ENCODE measurements at places on chromosomes 7 and 10. TPM values are rescaled to one million over a fixed set of nuclear protein-coding genes. Genes with fewer than 3 reads are reported as not detected.

The AGK gene
- total RNA-seq = 14.7 TPM

The FAM13C gene
- total RNA-seq = 13.9 TPM

The CUZD1 gene
- 1.8 TPM for total RNA-seq

DNA sequence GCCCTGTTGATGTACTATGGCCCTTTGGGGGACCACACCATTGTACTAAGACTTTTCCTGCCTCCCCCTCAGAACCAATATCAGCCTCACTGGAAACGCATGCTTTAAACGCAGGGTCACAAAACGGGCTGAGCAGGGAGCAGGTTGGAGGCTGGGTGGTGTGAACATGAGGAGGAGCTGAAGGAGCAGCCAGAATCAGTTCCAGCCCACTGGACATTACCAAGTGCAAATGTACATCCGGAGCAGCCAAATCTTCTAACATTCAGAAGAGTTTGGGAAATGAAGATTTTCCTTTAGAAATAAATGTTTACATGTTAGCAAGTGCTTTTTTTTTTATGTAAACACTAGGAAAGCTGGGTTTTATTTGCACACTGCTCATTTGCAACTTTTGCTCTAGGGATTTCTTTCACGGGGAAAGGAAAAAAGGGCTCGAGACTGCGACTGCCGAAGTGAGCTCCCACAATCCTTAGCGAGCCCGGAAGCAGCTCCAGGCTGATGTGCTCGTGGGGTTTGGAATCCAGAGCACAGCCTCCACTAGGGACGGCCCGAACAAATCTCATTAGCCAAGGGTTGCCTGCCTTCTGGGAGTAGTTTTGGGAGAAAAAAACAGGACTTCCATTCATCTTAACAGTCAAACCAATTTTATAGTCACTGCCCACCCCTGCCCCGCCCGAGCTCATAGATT lies 108.0 kb upstream of the YAE1 start:
- DNase-seq = no peak

GRCh38 chr10:99658622-99659030 lies 683 bp upstream of the ENTPD7 start:
- DNase-seq = no peak

- no peak for DNase-seq
Measured at GRCh38 chr10:132057191-132057681, 8.5 kb upstream of the JAKMIP3 start.

DNA sequence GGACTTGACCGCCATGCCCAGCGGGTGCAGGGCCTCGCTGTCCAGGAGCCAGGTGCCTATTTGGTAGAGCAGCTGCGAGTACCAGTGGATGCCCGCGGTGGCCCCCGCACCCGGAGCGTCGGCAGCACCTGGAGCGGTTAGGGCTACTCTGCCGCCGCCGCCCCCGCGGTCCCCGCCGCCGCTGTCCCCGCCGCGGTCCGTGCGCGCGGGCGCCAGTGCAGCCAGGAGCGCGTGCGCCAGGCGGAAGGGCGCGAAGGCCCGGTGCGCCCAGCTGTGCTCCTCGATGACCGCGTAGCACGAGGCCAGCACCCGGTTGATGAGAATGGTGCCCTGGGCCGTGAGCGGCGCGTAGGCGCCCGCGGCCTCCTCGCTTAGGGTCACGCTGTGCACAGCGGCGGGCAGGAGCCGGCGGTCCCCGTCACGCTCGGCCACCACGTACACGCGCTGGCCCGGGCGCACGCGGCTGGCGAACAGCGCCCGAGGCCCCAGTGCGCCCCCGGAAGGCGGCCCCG lies 9.3 kb downstream of the SHH start:
- no peak for DNase-seq

- DNase-seq = no peak
Measured at GRCh38 chr7:159105066-159105780, 39.4 kb downstream of the VIPR2 start.

GRCh38 chr10:84540022-84540616 lies 211.7 kb downstream of the CCSER2 start:
- DNase-seq = no peak

Measured in breast epithelium (tissue), 4 donors.